Keratinocyte (primary cell): ENCODE measurements at places on chromosomes 2 and 18.

GRCh38 chr2:12052796-12053195 lies 306.4 kb downstream of the LPIN1 start:
- no peaks in the 10 kb centered on the region for H3K4me1 ChIP-seq
- no peak for DNase-seq
- no peaks in the 10 kb centered on the region for H3K36me3 ChIP-seq

- H3K4me3 ChIP-seq = no peak overlapping the region
- H3K27me3 ChIP-seq = no peaks in the 10 kb centered on the region
- no peaks in the 10 kb centered on the region for H3K36me3 ChIP-seq
- DNase-seq = no peak
- H3K27ac ChIP-seq = no peak overlapping the region
- no peaks in the 10 kb centered on the region for H3K4me1 ChIP-seq
Measured at GRCh38 chr2:154392256-154392655, 306.2 kb upstream of the KCNJ3 start.

- H3K27me3 ChIP-seq = no peaks in the 10 kb centered on the region
- DNase-seq = no peak
- H3K4me3 ChIP-seq = no peak overlapping the region
- peaks cover 12% of the 10 kb centered on the region for H3K36me3 ChIP-seq
- H3K27ac ChIP-seq = no peak overlapping the region
Measured at GRCh38 chr18:79927607-79928562, 23.6 kb downstream of the SLC66A2 start.

- no peak overlapping the region for H3K4me3 ChIP-seq
- no peak for DNase-seq
- peaks cover 24% of the 10 kb centered on the region for H3K4me1 ChIP-seq
- H3K27ac ChIP-seq = no peak overlapping the region
Measured at GRCh38 chr18:24208270-24209035, 69.6 kb downstream of the CABYR start.

GRCh38 chr18:11042247-11042646 lies 107.1 kb downstream of the PIEZO2 start:
- H3K36me3 ChIP-seq = no peaks in the 10 kb centered on the region
- H3K4me3 ChIP-seq = no peak overlapping the region
- no peaks in the 10 kb centered on the region for H3K27me3 ChIP-seq
- H3K27ac ChIP-seq = no peak overlapping the region
- DNase-seq = no peak

GRCh38 chr2:145088756-145089155 lies 568.8 kb upstream of the ZEB2 start:
- no peaks in the 10 kb centered on the region for H3K36me3 ChIP-seq
- DNase-seq = no peak
- H3K4me3 ChIP-seq = no peak overlapping the region
- H3K27ac ChIP-seq = no peak overlapping the region

DNA sequence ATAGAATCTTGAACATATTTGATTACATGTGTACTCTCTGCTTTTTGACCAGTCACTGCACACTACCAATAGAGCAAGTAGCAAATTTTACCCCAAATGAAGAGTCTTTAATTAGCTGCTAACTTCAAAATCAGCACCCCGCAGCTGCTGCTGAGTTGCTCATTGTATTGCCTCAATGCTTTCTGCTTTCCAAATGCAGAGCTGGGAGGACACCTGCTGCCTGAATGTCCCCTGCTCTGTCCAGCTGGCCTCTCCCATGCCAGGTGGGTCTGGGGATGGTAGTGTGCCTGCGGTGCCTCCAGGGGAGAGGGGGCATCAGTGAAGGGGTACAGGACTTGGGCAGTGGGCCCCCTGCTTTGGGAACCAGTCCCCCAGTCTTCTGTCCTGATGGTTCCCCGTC lies 184.8 kb downstream of the PRKCE start:
- no peak overlapping the region for H3K4me3 ChIP-seq
- H3K36me3 ChIP-seq = no peaks in the 10 kb centered on the region
- no peak overlapping the region for H3K27ac ChIP-seq
- no peak for DNase-seq
- H3K4me1 ChIP-seq = no peaks in the 10 kb centered on the region

DNA sequence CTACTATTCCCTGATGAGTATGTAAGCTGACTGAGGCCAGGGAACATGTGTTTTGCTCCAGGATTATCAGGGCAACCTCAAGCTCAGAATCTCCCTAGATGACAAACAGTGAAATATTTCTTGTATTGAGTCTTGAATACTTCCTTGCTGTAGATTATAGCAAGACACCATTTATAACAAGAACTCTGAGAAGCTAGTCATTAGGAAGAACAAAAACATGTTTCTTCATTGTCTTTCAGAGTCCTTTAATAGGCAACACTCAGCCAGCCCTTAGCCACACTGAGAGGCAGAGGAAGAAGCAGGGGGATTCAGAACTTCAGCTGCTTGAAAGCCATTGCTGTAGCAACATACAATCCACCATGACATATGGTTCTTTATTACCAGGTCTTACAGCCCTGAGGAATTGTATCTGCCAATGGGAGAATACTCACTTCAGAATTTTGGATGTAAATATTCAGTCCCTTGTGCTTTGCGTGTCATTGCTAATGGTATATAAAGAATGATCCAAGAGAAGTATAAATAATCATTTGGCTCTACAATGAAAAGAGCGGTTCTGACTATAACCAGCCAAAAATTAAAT lies 117.5 kb upstream of the NCKAP5 start:
- H3K4me3 ChIP-seq = no peak overlapping the region
- peaks cover 22% of the 10 kb centered on the region for H3K27me3 ChIP-seq
- no peaks in the 10 kb centered on the region for H3K36me3 ChIP-seq
- DNase-seq = no peak
- H3K4me1 ChIP-seq = no peaks in the 10 kb centered on the region
- H3K27ac ChIP-seq = no peak overlapping the region

- H3K4me3 ChIP-seq = no peak overlapping the region
- H3K4me1 ChIP-seq = peaks cover 24% of the 10 kb centered on the region
- DNase-seq = no peak
- peak overlapping the region; percentile 78 for H3K27ac ChIP-seq
Measured at GRCh38 chr18:10036479-10036878, 122.7 kb downstream of the VAPA start.

DNA sequence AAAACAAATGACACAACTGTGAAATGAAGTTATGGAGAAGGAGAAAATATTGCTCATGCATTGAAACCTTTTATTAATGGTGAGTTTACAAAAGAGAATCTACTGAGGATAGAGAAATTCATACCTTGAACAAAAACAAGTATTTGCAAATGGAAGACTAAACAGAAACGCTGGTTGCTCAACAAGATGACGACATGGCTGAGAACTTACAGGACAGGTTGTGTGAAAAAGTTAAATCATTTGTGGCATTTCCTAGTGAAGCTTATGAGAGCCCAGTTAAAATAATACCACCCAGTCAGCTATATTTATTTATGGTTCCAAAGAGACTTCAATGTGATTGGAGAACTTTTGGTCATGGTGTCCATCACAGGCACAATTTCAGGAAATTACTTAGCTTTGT lies 148.6 kb upstream of the PKDCC start:
- no peak overlapping the region for H3K27ac ChIP-seq
- H3K4me3 ChIP-seq = no peak overlapping the region
- no peaks in the 10 kb centered on the region for H3K27me3 ChIP-seq
- DNase-seq = no peak
- no peaks in the 10 kb centered on the region for H3K36me3 ChIP-seq
- no peaks in the 10 kb centered on the region for H3K4me1 ChIP-seq

- peaks cover 24% of the 10 kb centered on the region for H3K27me3 ChIP-seq
Measured at GRCh38 chr18:79637921-79638909, 41.4 kb upstream of the CTDP1 start.

GRCh38 chr2:53130441-53130943 lies 637.1 kb upstream of the CHAC2 start:
- no peaks in the 10 kb centered on the region for H3K27me3 ChIP-seq
- peak overlapping the region; percentile 51 for H3K27ac ChIP-seq
- peak; percentile 25 for DNase-seq
- H3K4me3 ChIP-seq = no peak overlapping the region
- H3K36me3 ChIP-seq = no peaks in the 10 kb centered on the region

DNA sequence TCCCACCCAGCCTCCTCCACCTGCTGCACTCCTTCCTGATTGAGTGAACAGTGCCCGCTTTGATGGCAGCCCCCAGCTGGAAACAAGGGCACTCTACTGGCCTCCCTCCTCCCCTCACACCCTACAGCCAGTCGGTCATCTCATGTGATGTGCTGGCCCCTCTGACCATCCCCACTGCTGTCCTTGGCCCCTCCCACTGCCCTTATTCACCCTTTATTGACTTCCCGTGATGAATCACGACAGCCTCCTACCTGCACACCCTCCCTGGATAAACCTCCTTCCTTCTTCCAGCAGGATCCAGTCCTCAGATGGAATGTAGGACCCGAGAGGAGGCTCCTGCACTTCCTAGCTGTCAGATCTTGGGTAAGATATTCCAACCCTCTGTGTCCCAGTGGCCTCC lies 186.5 kb upstream of the SH3BP4 start:
- no peaks in the 10 kb centered on the region for H3K36me3 ChIP-seq
- H3K4me1 ChIP-seq = no peaks in the 10 kb centered on the region
- H3K27me3 ChIP-seq = peaks cover 9% of the 10 kb centered on the region
- DNase-seq = no peak
- H3K27ac ChIP-seq = no peak overlapping the region
